Activated CD8-positive, alpha-beta memory T cell treated with anti-CD3 and anti-CD28 coated beads for 4 hours (primary cell): ENCODE measurements at places on chromosomes 11 and 22.

- DNase-seq = no peak
Observed at GRCh38 chr11:2296913-2297622, 4.7 kb downstream of the C11orf21 start.

DNA sequence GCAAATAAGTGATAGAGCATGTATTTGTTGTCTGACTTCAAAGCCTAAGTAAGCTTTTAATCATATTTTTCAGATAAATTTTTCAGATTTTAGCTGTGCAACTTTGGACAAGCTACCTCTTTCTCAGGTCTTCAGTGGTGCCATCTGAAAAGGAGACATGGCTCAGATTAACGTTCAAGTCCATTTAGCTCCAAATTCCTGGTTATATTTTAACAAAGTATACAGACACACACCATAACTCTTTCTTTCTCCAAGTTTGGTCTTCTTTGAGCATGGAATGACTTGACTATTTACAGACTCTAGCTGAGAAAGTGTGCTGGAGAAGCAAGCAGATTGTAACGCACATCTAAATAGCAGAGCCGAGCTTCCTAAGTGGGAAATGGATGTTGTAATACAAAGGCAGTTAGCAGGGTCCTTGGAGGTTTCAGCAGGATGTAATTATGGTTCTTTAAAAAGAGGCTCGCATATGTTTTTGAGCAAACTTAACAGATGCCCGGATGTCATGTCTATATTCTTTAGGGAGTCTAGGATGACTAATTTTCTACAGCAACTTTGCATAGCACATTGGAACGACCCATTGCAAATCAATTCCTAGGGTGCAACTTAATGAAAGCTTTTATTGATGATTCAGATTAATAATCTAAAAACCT is 128.1 kb upstream of the E2F8 start:
- DNase-seq = no peak

DNA sequence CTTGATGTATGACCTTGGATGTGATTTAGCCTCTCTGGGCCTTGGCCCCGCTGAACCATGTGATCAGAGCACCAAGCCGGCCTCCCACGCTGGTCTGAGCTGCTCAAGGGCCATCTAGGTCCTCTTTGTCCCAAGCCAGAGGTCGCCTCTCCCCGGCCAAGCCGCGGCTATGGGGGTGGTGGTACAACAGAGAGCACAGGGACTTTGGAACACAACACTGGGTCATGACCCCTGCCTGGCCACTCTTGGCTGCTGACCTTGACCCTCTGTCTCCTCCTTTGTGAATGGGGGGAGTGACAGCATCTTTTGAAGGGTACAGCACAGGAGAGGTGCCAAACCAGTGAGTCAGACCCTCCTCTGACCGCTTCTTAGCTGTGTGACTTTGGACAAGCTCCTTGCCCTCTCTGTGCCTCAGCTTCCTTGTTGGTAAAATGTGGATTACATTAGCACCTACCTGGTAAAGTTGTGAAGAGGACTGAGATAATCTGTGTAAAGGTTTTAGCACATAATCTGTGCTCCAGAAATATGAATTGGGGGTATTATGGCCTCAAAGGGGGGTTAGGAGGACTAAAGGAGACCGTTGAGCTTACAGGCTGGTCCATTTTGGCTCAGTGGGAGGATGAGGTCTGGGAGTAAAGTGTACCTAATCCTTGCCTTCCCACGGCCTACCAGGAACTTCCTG is 4.7 kb downstream of the SCYL1 start:
- DNase-seq = no peak

- no peak for DNase-seq
Observed at GRCh38 chr11:59754494-59754858, 700 bp upstream of the STX3 start.

- DNase-seq = no peak
Observed at GRCh38 chr11:209275-210121, 2.0 kb downstream of the RIC8A start.

DNA sequence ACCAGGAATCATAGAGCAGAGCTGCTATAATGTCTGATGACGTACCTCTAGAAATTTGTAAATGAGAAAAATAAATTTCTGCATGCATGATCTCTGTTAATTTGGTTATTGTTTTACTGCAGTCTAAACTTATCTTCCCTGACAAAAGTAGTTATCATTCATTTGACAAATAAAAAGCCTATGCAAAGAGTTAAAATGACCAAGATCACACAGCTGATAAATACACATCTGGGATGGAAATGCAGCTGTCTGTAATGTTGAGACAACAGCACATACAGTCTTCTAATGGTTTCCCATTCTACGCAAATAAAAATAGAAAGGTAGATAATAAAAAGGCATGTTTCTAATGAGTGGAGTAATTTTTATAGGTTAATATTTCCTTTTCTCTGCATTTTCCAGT is 225.1 kb upstream of the LUZP2 start:
- no peak for DNase-seq

GRCh38 chr11:75022759-75023396 is 34.1 kb downstream of the NEU3 start:
- DNase-seq = peak; percentile 47

GRCh38 chr11:120188371-120188770 is 22.5 kb upstream of the OAF start:
- no peak for DNase-seq

- DNase-seq = no peak
Observed at GRCh38 chr11:76148941-76149613, 57.2 kb downstream of the WNT11 start.

- DNase-seq = no peak
Observed at GRCh38 chr11:46271875-46272815, 5.3 kb upstream of the CREB3L1 start.

GRCh38 chr11:69971741-69972140 is 106.4 kb upstream of the ANO1 start:
- DNase-seq = no peak

- no peak for DNase-seq
Observed at GRCh38 chr11:46391578-46392420, at the start of gene CHRM4. Gene CHRM4 (minus strand): TSS chr11:46391776. CDS start chr11:46386557, 5,219 bp downstream.
